Activated CD8-positive, alpha-beta memory T cell treated with anti-CD3 and anti-CD28 coated beads for 4 hours (primary cell): ENCODE measurements at places on chromosomes 1 and 21.

DNA sequence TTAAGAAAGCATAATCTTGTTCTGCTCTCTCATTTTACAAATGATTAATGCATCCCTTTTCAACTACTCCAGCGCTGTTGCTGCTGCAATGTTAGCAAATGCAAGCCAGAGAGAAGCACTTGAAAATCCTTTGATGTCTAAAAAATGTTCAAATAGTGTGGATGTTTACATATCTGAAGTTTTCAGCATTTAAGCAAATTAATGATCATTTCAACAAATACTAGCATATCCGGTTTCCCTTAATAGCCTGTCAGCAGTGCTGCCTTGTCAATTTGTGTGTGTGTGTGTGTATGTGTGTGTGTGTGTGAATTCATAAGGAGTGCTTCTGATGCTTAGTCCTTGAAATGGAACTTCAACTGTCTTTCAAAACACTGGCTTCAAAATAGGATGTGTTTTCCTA lies 48.1 kb upstream of the WNT2B start:
- DNase-seq: no peak

GRCh38 chr1:27162090-27162489 lies 7.2 kb upstream of the SLC9A1 start:
- no peak for DNase-seq

GRCh38 chr1:230148126-230148652 lies 81.2 kb downstream of the GALNT2 start:
- no peak for DNase-seq

- no peak for DNase-seq
Observed at GRCh38 chr21:41961282-41961701, 7.5 kb upstream of the C2CD2 start.
